DMS 273 treated with DMSO at 0.1 percent for 48 hours (cell line): ENCODE measurements at places on chromosomes 12 and 14.

DNA sequence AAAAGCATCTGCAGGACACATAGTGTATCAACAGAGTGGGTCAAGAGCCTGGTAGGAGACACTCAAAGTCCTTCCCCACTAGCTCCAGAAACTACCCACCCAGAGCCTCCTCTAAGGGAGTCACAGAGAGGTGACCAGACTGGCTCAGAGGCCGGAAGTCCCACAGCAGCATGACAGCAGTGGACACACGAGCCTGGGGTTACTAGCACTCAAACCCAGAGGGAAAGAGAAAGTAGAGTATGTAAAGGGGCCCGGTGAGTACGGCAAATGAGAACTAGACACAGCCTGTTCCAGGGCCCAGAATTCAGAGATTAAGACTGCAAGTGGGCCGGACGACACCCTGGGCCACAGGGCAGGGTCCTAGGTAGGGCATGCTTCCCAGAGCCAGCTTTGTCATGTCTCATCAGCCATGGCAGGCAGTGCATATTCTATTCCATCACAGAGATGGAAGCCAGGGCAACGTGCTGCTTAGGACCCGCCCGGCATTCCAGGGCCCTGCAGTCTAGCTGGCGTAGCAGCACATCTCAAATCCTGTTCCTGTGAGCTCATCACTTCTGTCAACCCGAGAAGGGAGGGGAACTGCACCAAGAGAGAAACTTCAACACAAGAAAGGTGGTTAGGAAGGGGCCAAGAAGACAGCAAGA, 4.2 kb downstream of the IFFO1 start:
- DNase-seq = no peak

DNA sequence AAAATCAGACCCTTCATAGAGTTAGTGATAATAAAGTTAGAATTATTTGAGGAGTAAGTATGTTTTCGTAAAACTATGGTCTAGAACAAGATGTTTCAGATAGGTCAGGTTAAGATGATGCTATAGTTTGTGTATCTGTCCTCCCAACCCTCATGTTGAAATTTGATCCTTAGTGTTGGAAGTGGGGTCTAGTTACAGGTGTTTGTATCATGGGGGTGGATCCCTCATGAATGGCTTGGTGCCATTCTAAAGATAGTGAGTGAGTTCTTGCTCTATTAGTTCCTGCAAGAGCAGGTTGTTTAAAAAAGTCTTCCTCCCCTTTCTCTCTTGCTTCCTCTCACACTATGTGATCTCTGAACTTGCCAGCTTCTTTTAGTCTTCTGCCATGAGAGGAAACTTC, 707.3 kb upstream of the FOXG1 start:
- no peak for DNase-seq

DNA sequence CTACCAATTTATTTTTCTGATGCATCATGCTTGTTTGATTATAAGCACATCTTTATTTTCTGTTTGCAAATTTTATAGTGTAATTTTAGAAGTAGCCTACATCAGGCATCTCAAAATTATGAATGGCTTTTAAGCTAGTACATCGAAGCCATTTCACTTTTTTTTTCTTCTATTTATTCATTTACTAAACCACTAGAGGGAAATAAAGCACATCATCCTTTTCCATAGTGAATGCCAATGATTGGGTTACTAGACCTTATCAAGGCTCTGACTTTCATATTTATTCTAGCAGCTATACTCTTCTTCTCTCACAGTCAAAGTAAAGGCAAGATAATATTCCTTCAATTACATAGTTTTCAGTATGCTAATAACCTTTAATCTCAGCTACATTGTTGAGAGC, 736.4 kb upstream of the LRFN5 start:
- peak; percentile 10 for DNase-seq

DNA sequence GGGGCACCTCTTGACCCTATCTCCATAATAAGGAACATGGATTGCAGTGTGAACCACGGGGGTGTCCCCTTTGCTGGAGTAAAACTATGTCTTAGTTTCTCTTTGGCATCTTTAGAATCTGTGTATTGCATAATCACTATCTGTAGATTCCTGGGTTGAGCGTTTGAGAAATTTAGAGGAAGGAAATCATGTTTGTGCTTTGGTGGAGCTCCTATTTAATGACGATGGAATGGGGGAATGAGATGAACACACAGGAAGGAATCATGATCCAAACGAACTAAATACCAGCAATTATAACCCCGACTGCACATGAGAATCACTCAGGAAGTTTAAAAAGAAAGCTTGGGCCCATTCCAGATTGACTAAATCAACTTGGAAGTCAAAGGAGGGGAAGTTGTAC, 1.3 kb upstream of the MYG1 start:
- no peak for DNase-seq

DNA sequence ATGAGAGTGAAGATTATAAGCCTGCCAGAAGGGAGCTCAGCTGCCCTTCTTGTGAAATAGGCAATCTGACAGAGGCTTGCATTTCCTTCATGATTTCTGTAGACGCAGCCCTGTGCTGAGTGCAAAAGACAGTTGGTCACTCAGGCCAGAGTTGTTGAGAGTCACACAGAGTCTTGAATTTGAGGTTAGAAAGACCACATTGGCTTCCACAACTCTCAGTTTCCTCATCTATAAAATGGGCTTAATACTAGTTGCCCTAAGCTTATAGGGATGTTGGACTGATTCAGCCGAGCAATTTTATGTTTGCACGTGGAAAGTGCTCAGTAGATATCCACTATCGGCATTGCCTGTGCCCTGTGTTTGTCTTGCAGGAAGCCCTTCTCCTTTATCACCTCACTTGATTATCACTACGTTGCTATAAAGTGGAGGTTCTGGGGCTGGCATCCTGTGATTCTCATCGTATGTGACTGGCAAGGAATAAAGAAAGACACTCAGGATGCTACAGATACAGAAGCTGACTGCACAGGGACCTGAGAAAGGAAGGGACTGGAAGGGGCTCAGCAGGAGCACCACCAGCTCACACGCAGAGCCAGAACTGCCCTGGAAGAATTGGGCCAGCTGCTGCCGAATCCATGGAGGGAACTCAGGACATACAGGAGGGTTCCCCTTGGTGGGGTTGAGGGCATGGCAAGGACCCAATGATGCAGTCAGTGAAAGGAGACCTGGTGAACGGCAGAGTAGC, 19.8 kb upstream of the SERPINA4 start:
- no peak for DNase-seq

- DNase-seq = no peak
Measured at GRCh38 chr14:101708853-101709532, 52.5 kb upstream of the PPP2R5C start.

GRCh38 chr14:42174357-42174756, 567.7 kb downstream of the LRFN5 start:
- no peak for DNase-seq

DNA sequence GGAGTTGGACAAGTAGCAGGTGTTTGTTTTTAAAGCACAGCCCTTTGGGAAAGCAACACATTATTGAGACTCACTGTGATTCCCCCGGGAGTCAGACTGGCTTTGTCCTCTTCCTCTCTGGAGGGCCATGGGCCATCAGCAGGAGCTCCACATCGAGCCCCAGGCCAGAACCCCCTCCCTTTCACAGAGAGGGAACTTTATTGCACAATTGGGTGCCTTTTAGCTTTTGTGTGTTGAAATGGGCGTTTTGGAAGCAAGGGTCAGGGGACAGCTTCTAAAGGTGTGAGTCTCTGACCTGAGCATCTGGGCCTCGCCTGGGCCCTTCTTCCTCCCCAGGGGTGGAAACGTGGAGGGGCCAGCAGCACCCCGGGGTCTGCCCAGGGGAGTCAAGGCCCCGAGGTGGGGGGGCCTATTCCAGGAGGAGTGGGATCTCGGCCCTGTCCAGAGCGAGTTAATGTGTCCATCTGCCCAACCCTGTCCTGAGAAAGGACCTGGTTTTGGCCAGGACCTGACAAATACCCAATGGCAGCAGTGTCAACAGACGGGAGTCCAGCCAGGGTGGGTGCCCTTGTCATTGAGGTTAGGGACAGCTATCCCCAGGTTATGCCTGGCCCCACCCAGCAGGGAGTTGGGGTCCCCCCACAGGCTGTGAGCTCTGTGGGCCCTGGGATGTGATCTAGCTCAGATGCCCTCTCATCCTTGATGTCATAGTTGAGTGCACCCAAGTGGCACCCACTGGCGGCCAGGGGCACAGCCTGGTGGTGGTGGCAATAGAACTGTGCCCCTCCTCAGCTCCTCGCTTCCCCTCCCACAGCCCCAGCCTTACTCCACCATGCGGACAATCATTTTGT, 37.1 kb downstream of the SLC8B1 start:
- no peak for DNase-seq

- no peak for DNase-seq
Measured at GRCh38 chr12:537772-538171, 78.0 kb downstream of the B4GALNT3 start.

DNA sequence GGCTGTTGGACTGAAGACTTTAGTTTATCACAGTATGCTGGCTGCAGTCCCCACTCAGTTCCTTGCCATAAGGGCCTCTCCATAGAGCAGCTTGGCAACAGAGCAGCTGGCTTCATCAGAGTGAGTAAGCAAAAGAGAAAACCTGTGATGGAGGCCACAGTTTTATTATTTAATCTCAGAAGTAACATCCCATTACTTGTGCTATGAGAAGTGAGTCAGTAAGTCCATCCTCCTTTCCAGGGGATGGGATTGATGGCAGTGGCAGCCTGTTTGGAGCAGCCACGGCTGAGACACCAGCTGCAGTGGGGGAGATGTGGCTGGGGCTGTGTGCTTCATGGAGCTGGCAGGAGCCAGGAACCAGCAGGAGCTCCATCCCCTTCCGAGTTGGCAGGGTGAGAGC, 138.5 kb upstream of the SRRM4 start:
- DNase-seq = no peak

GRCh38 chr14:99273766-99274345, 1.9 kb upstream of the BCL11B start:
- DNase-seq = peak; percentile 39

DNA sequence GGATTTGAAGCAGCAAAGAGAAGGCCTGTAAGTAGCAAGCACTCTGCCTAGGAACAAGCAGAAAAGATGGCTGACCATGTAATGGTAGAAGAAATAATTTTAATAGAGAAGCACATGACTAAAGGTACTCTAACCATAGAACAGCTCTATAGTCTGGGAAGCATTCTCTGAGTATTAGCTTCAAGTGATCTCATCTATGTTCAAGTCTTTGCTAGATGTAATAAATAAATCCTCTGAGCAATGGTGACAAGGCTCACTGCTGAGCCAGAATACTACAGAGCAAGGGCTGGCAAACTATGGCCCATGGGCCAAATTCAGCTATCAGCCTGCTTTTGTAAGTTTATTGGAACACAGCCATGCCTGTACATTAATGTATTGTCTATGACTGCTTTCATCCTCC, 84.8 kb downstream of the PEBP1 start:
- no peak for DNase-seq

GRCh38 chr14:49769171-49769570, 1.2 kb downstream of the KLHDC2 start:
- no peak for DNase-seq

- DNase-seq = no peak
Measured at GRCh38 chr12:20314328-20314727, 54.0 kb upstream of the PDE3A start.

DNA sequence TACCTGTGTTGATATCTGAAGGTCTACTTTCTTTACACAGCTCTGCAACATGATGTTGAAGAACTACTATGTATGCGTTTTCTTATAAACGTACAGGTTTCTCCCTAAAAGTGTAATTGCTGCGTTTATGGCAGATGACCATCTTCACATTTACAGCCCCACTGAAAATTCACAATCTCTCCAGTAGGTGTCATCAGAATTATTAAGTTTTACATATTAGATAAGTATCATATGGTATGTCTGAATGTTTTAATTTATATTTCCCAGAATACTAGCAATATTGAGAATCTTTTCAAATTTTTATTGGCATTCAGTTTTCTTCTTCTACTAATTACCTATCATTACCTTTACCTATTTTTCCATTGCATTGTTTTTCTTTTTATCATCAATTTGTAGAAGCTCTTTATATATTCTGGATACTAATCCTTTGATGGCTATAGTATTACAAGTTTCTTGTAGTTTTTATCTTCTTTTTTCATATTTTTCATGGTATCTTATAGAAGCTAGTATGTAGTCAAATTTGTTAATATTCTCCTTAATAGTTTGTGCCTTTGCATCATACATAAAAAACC, 123.5 kb downstream of the CAPZA3 start:
- DNase-seq = no peak

- DNase-seq = no peak
Measured at GRCh38 chr14:64293976-64294671, at the start of gene ESR2. Gene ESR2, minus strand, starts transcription at chr14:64294371. Its CDS starts 11,386 bp downstream, at chr14:64282985.

GRCh38 chr12:122356192-122356635, 66.3 kb downstream of the CLIP1 start:
- peak; percentile 41 for DNase-seq

- DNase-seq = no peak
Measured at GRCh38 chr12:117528538-117528937, 167.1 kb upstream of the NOS1 start.

DNA sequence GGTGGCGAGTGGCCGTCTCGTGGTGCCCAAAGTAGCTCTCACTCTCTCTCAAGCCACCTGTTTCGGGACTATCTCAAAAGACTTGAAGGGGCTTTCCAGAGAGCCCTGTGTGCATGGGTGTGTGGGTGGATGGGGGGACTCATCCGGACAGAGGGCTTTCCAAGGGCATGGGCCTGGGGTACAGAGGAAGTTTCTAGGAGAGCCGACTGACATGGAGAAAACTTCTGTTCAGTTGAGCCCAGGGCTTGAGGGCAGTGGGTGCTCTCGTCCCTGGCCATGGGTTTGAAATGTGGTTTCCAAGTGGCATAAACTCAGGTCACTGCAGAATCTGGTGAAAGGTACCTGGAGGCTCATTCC, 47.4 kb upstream of the MEG3 start:
- no peak for DNase-seq

GRCh38 chr12:106780010-106780631, 5.6 kb downstream of the RIC8B start:
- no peak for DNase-seq

GRCh38 chr12:77681726-77682125, 149.0 kb upstream of the NAV3 start:
- no peak for DNase-seq

- DNase-seq = no peak
Measured at GRCh38 chr14:60710494-60710893, 13.7 kb downstream of the SIX4 start.

- DNase-seq = no peak
Measured at GRCh38 chr14:88605594-88605993, 42.8 kb downstream of the ZC3H14 start.

GRCh38 chr14:91059576-91060350, 678 bp downstream of the RPS6KA5 start:
- DNase-seq = no peak

DNA sequence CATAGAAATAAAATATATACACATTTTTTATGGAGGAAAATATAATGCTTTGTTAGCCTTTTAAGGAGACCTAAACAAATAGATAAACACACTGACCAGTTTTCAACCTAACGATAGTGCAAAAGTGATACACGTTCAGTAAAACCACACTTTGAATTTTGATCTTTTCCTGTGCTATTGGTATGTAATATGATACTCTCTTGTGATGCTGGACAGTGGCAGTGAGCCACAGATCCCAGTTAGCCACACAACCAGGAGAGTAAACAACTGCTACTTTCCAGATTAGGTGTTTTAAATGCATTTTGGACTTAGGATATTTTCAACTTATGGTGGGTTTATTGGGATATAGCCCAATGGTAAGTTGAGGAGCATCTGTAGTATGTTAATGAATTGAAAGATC, 243.1 kb downstream of the ERC1 start:
- DNase-seq = no peak

GRCh38 chr14:25846246-25846645, 751.6 kb downstream of the NOVA1 start:
- DNase-seq = no peak
